ENCODE measurements at places on chromosomes 6 and 20. TPM values are rescaled to one million over a fixed set of nuclear protein-coding genes. Genes with fewer than 3 reads are reported as not detected.

Gene FAM110A
- 14.3 TPM for total RNA-seq

Gene FGD2
- total RNA-seq = 3.3 TPM

Gene ECT2L
- total RNA-seq = 0.06 TPM

Gene SLC16A10
- total RNA-seq = 16.5 TPM

Gene SLC22A16
- total RNA-seq = not detected

Gene PKIG
- total RNA-seq = 4.7 TPM

Gene C6orf163
- total RNA-seq = 2.7 TPM

Gene AURKA
- 2.0 TPM for total RNA-seq

Gene NRSN1
- total RNA-seq = not detected

Gene SLC18B1
- 15.8 TPM for total RNA-seq

Gene PRKN
- total RNA-seq = 3.4 TPM

Gene NFKBIL1
- 6.9 TPM for total RNA-seq

Gene DPPA5
- total RNA-seq = not detected

Gene PGC
- total RNA-seq = 0.70 TPM

Gene RBBP8NL
- not detected for total RNA-seq

Gene HTR1E
- not detected for total RNA-seq

Gene ATF6B
- 127 TPM for total RNA-seq

Gene CLDN20
- total RNA-seq = not detected
